ENCODE measurements at places on chromosomes 6 and 20. TPM values are rescaled to one million over a fixed set of nuclear protein-coding genes. Genes with fewer than 3 reads are reported as not detected.

The BANF2 gene
- not detected for polyA plus RNA-seq

The BTNL2 gene
- polyA plus RNA-seq: not detected

DNA sequence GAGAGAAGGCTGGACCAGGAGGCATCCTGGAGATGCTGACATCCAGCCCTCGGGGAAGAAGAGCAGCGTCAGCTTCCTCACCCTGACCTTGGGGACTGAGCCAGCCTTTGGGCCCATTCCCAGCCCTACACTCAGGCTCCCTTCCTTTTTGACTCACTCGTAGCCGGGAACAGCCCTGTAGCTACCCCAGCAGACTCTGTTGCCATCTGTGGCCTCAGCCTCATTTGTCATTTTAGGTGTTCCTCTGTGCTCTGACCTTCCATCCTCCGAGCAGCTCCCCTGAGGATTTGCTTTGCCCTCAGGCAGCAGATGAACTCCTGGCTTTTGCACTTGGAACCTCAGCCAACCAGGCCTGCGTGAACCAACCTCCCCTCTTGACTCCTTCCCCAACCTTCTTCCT, 67.5 kb downstream of the ELOVL2 start:
- DNase-seq: no peak

- no peak for DNase-seq
Observed at GRCh38 chr20:31707994-31708735, 14.5 kb downstream of the BCL2L1 start.

- DNase-seq: no peak
Observed at GRCh38 chr20:23477223-23477622, 13.7 kb upstream of the CST8 start.

DNA sequence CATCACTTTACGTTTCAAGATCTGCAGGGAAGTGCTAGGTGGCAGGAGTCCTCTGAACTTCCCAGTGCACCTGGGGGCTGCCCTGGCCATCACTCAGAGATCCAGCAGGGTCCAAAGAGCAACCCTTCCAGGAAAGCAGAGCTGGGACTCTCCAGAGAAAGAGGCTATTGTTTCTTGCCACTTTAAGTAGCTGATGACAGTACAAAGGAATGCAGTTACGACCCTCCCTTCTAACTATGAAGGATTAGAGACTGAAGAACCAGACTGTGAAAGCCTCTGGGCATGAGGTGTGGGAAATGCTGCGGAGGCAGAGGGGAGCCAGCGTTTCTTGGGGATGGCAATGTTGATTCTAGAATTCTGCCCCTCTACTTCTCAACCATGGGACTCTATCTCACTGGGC, 189.1 kb upstream of the SUPT3H start:
- no peak for DNase-seq

- DNase-seq: peak; percentile 52
Observed at GRCh38 chr6:6315660-6316059, 4.8 kb downstream of the F13A1 start.

DNA sequence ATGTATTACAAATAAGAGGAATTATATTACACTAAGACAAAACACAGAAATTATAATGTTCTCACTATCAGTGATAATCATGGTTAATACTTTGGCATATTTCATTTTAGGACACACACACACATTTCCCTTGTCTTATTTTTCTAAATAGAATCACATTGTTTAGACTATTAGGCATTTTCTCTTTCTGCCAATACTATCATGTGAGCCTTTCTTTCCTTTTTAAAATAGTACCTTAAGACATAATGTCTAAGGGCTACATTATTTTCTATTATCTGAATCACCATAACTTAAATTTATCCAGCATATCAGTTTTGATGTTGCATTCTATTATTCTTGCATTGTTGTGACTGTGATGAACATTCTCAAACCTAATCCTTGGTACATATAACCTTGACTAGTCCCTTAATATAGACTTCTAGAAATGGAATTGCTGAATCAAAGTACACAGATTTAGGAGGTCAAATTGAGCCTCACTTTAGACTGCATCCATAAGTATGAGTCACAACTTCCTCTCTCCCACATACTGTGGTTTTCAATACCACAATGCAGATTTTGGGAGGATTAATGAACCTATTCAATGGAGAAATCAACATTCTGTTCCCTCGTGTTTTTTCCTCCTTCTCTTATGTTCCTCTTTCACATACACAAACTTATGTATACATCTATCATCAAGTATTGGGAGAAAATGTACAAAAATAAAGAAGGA, 212.6 kb downstream of the MOXD1 start:
- DNase-seq: no peak

GRCh38 chr6:142055219-142055618, 77.5 kb upstream of the GJE1 start:
- DNase-seq: no peak

- DNase-seq: no peak
Observed at GRCh38 chr20:9808166-9808565, 30.7 kb downstream of the PAK5 start.

Measured in SK-N-SH (cell line).